Left cardiac atrium (tissue), 4 donors: ENCODE measurements at places on chromosomes 4 and X. TPM values are rescaled to one million over a fixed set of nuclear protein-coding genes. Genes with fewer than 3 reads are reported as not detected.

KDR gene
- 38.7 TPM for total RNA-seq

USP51 gene
- total RNA-seq, result 3.5 TPM

ACOX3 gene
- total RNA-seq, result 66.1 TPM

PALLD gene
- total RNA-seq, result 625 TPM

WDR17 gene
- total RNA-seq, result 1.4 TPM

TMEM47 gene
- 28.3 TPM for total RNA-seq

FGFR3 gene
- 5.4 TPM for total RNA-seq

GRCh38 chr4:94395562-94395961, 52.9 kb upstream of the HPGDS start:
- DNase-seq, result no peak

GRCh38 chr4:7868892-7869471, 70.7 kb downstream of the AFAP1 start:
- DNase-seq, result no peak

- DNase-seq, result no peak
Measured at GRCh38 chr4:167111622-167112021, 122.7 kb downstream of the SPOCK3 start.

DNA sequence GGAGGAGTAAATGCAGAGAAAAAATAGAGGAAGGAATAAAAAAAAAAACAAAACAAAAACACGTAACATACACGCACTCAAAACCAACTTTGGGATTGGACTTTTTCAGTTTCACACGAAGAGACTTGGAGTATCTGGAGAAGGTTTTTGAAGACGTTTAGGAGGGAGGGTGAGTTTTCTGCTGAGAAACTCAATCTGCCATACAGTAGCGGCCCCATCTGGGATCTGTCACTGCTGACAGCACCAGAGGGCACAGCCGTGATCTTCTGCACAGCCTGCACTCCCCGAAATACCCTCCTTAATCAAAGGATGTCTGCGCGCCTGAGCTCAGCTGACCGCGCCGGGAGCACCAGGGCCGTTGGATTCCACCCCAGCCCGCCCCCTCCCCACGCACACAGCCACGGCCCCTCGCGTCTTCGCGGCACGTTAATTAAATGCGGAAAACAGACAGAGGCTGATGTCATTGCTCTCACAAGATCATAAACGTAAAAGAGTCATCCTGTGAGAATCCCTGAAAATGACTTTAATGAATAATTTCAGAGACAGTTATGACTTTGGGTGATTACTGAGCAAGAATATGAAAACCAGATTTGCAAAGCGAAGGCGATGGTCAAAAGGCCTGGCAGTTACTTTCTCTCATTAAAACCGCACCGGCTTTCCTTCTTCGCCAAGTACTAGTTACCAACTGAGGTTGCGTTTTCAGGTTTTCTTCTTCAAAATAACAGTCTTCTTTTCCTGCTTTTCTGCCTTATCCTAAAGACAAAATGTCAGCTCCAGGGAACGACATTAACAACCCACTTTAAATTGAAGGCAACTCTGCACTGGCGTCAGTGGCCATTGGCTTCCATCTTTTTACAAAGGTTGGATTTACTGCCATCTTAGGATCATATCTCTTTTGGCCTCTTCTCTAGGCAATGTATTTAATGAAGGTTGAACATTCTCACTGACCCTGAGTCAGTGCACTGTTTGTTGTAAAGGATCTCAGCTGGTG, 10.6 kb downstream of the HAND2 start:
- DNase-seq, result peak; percentile 58

GRCh38 chrX:15786915-15787314, 3.4 kb upstream of the ZRSR2 start:
- no peak for DNase-seq

DNA sequence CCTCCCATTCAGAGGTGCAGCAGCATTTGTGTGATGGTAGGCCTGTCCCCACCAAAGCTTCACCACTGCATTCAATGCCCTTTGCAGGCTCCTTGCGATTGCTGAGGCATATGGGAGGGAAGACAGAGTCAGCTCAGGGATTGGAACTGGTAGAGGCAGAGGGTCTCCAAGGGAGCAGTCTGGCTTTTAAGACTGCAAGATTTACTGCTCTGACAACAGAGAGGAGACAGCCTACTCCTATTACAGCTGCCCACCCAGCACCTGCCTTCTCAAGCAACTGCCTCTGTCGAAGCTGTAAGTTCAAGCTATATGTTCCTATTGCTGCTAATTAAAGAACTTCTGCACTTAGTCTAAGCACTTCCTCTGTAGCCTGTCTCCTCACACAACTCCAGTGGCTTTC, 481.8 kb downstream of the FGF13 start:
- no peak for DNase-seq

DNA sequence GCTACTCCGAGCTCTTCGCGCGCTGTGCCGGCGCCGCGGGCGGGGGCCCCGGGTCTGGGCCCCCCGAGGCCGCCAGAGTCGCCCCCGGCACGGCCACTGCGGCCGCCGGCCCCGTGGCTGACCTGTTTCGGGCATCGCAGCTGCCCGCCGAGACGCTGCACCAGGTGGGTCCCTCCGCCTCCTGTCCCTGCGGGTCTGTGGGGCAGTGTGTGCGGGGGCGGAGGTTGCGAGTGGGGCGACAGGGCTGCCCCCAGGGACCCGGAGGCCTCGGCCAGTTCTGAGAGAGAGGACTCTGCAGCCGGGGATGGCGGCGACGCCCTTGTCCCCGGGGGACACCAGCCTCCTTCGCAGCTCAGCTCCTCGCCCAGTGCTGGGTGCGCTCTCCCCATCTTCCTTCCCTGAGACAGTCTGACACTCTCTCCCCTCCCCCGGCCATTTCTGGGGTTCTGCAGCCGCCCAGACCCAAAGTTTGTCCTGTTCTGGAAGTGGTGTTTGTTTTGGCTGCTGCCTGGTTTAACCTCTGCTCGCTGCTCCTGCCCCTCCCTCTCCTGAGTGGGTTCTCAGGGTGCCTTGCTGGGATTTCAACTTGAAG, 609 bp downstream of the REPS2 start:
- no peak for DNase-seq

DNA sequence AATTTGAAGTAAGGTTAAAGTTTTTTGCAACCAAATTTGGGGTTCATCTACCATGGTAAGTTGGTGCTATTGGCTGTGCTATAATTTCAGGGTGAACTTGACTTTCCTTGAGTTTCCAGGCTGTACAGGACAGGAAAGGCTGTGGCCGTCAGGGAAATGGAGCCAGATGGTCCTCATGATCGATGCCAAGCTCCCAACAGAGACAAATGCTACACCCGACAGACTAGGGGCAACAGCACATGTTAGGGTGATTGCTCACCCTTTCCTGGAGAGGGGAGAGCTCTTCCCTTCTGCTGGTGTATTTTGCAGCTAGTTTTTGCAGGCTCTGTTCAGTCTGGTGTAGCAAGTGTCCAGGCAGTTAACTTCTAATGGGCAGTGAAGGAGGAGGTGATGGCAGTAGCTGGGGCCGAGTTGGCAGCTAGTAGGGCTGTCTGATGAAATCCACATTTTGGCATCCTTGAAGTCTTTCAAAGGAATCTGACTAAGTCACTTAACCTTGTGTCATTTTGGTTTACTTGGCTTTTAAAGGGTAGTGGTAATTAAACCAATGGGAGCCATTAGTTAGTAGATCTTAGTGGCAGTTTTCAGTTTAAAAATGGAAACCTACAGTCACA, 47.8 kb downstream of the GAB1 start:
- DNase-seq, result peak; percentile 33

DNA sequence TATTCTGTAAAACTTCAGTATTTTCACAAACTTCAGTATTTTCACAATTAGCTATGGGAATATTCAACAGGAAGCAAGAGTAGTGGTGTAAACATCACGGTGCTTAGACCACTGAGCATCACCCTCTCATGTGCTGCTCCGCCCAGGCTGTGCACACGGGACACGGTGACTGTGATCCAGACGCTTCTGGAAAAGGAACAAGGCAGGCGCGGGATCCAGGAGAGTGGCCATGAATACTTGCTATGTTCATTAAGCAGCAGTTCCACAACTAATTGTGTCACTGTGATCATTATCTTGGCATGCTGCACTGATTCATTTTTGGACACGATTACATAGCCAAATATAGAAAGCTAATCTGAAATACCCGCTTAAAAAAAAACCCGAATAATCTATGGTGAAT, 19.6 kb upstream of the FAT1 start:
- DNase-seq, result no peak

GRCh38 chr4:148068065-148068911, 336.4 kb downstream of the ARHGAP10 start:
- no peak for DNase-seq

DNA sequence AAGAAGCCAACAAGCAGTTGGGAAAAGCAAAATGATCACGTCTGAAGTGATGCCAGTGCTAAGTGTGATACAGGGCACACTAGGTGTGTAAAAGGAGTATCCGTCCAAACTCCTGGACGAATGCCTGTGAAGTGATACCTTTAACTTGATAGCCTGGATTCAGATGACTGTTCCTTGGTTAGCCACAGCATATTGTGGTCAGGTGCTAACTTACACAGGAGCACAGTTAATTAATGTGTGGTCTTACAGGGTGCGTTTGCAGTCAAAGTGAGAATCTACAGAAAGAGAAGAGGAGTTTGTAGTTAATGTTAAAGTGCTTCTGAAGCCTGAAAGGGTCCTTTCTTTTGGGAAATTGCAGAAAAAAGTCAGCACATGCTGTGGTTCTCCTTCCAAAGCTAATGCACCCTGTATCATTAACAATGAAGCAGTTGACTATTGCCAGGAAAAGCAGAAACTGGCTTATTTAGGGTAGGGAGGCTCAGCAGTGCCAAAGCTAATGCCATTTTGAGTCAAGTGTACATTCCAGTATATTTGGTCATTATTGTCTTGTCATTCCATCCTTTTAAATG, 61.1 kb downstream of the DCLK2 start:
- no peak for DNase-seq

GRCh38 chrX:44178274-44179053, 165.0 kb downstream of the EFHC2 start:
- no peak for DNase-seq

- DNase-seq, result peak; percentile 73
Measured at GRCh38 chr4:38664706-38665401, 855 bp downstream of the KLF3 start.

GRCh38 chr4:76016393-76016792, 6.9 kb downstream of the CXCL10 start:
- no peak for DNase-seq

GRCh38 chr4:16952462-16952871, 54.0 kb upstream of the LDB2 start:
- no peak for DNase-seq

DNA sequence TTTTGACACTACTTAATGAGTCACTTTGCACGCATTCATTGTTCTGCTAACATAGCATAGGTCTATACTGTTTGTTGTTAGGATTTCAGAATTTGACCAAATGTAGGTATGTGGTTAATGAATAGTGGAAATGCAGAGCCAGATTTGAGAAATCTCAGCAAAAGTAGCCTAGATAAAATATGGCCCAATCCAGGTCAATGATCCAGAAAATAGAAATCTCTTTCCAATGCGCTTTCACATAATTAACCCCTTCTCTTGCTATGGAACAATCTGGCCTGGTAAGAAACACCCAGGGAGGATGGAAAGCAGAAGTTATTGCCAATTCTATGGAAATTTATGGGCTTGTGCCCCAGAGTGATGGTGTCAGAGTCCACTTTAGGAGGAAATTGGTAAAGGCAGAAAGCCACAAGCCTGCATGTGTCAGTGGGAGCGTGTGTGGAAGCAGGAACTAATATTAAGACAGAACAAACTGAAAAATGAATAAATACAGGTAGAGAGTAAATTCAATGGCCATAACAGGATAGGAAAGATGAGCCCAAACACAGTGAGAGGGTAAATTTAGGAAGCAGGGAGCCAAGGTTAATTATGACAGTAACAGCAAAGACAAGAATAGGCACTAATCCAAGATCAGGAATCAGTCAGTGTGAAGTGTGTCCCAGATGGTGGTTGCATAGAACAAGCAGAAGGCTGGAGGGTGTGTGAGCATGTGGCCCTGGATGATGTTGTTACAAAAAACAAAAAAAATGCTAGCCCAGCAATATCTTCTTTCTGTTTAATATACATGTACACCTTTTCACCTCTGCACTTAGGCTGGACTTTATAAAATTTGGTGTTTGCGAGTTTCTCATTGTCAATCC, 102.9 kb downstream of the SYTL5 start:
- no peak for DNase-seq

DNA sequence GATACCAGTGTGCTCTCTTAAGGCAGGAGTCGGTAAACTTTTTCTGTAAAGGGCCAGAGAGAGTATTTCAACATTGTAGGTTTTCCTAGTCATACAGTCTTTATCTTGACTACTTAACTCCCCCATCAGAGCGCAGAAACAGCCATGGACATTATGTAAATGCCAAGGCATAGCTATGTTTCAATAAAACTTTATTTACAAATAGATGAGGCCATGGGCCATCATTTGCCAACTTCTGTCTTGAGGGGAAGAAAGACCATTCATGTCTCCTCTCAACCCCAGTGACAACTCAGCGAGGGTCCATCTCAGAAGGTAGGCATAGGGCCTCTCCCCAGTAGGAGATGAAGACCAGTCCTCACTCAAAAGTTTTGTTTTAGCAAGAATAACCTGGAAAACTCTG, 301.3 kb downstream of the FBXW7 start:
- no peak for DNase-seq

DNA sequence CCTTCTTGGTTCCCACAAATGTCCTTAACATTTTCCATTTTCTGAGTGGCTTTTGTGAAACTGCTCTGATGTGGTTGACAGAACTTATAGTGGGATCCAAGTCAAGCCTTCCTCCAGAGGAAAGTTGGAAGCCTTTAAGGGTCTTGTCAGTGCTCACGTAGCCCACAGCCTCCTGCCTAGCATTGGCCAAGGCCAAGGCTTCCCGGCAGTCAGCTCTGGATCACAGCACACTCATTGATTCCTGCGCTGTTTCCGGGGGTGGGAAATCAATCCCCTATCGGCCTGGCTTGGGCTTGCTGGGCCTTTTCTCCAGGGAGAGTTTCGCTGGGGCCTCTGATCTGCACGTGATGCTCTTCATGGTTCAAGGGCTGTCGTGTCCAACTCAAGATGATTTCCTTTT, 76.1 kb downstream of the SLC9A6 start:
- peak; percentile 27 for DNase-seq

DNA sequence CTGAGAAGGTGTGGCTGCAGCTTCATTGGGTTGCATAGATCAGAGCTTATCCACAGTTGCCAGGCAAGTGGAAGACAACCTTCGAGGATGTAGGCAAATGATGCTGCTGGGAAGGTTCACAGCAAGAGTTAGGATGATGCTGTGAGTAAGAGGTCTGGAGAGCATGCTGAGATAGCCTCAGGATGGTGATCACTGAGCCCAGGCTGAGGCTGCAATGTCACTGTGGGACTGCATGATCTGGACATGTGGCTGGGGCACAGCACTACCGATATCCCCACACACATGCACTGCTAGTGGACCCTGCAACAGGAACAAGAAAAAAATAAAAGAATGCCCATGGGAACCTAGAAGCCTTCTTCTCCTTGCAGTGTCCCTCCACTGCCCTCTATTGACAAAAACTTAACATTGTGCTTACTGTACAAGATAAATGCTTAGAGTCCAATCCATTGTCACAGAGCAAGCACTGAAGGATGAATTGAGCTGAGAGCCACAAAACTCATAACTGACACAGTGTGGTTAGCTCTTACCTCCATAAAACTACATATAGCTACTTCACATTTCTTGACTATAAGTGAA, 105.6 kb downstream of the CNKSR2 start:
- no peak for DNase-seq
